Ascending aorta (tissue), 2 donors: ENCODE measurements at places on chromosomes 1 and 21. TPM values are rescaled to one million over a fixed set of nuclear protein-coding genes. Genes with fewer than 3 reads are reported as not detected.

The DMRTA2 gene
- not detected for total RNA-seq

The GJC2 gene
- 5.4 TPM for total RNA-seq

- DNase-seq, result no peak
These were observed 15.7 kb upstream of the DMRTA2 start for GRCh38 chr1:50438945-50439344.

GRCh38 chr1:65170511-65171142, 22.6 kb downstream of the AK4 start:
- DNase-seq, result peak; percentile 73

- peak; percentile 91 for DNase-seq
These were observed at the start of gene DENND4B for GRCh38 chr1:153946622-153947241. Gene DENND4B, minus strand, starts transcription at chr1:153946718. Its CDS starts 2,344 bp downstream, at chr1:153944374.

DNA sequence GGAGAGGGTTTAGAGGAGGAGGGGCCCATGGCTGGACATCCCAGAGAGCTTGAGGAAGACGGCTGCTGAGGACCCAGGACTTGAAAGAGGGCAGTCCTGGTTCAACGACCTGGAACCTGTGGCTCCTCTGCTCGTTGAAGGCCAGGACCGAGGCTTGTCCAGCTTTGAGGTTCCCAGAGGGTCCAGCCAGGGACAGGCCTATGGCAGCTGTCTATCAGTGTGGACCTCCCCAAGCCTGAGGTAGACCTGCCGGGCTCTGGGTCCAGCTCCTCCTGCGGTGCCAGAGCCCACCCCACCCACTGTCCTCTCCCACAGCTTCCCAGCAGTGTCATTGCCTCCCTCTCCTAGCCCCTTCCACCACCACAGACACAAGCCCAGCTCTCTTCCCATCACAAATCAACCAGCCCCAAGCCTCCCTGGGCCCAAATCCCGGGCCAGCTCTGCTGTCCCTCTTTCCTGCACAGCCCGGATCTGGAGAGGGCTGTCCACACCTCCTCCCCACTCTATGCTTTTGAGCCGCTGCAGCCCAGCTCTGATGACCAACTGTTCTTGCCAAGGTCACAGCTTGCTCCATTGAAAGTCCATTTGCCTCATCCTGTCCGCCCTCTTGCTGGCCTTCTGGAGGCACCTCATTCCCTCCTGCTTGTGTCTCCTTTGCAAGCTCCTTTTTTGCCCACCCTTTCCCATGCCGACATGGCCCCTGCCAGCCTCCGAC, 48.7 kb upstream of the EDN2 start:
- peak; percentile 47 for DNase-seq
